ENCODE measurements at places on chromosomes 13 and 19. TPM values are rescaled to one million over a fixed set of nuclear protein-coding genes. Genes with fewer than 3 reads are reported as not detected.

The ZNF99 gene
- 0.27 TPM for total RNA-seq

The ZNF837 gene
- 15.7 TPM for total RNA-seq

DNA sequence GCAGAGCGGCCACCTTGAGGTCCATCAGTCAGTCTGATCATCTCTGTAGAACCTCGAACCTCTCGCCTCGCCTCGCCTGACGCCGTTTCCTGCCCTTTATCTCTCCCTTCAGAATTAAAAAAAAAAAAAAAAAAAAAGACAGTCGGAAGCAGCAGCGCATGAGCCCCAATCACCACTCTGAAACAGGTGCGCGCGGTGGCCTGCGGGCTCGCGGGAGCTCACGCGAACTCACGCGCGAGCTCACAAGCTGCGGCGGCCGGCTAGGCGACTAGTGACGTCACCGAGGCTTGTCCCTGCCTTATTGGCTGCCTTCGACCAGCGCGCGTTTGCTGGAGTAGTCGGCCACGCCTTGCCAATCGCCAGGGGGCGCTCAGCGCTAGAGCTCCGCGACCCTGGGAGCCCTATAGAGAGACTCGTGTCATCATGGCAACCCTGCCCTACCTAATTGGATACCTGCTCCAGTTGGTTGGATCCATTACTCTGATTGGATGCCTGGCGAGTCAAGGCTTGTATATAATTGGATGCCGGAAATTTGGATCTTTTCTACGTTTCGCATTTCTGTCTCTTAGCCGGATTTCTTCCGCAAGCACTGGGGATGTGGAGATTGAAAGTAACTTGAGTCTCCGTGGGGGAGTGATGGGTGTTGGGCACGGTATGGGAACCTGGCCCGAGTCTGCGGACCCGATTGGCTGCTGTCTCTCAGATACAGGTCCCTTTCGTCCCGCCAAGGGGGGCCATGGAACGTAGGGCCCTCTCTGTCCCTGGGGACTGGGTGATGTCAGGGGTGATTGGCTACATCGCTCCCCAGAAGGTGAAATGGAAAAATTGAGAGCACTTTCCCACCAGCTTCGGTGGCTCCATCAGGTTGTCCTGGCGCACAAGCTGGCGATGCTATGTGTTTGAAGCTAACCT is 31.6 kb downstream of the SYT3 start:
- DNase-seq: peak; percentile 54

DNA sequence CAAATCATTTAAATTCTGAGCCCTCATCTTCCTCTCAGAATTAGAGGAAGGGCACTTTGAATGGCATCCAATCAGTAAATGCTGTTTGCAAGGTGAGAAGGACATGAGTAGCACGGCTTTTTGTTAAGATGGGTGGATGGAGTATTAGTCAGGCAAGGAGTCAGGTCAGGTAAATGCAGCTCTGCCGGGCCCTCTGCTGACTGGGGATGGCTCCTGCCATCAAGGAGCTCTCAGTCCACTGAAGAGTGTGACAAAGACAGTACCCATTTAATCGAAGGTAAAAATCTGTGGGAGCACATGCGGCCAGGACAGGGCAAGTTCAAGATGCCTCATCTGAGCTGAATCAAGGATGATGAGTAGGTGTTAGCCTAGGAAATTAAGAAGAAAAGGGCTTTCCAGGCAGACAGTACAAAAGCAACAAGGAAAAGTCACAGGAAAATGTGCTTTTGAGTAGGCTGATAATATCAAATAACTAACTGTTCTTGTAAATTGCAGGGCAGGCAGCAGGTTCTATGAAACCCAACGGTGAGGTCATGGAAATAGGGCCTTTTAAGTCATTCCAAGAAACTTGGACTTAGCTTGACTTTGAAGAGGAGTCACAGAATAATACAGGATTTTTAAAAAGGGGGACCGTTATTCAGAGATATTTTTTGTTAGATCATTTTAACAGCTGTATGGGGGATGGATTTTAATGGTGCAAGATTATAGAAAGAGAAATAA is 670.5 kb upstream of the ARGLU1 start:
- no peak for DNase-seq

GRCh38 chr13:88544836-88545235 is 873.7 kb downstream of the SLITRK5 start:
- no peak for DNase-seq

The ZNF776 gene
- total RNA-seq: 22.8 TPM

DNA sequence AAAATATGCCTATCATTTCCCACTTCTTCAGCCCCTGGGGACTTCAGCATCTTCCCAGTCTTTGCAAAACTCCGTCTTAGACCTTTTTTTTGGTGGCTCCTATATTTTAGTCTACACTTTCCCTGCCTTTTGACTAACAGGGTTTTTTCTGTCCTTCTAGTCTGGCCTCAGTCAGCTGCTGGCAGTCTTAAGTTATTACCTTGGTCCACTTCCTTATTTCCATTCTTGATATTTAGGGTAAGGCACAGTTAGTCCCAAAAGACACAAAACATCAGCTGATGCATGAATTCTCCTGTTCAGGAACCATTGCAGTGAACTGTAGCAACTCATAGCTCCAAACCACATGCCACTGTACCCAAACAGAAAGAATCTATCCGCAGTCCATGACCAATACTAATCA is 234.6 kb upstream of the RFC3 start:
- no peak for DNase-seq

- no peak for DNase-seq
Measured at GRCh38 chr13:29509999-29510589, 85.4 kb downstream of the SLC7A1 start.

The KANK3 gene
- total RNA-seq: 49.7 TPM

- DNase-seq: no peak
Measured at GRCh38 chr13:87656306-87656705, 14.9 kb upstream of the SLITRK5 start.

- no peak for DNase-seq
Measured at GRCh38 chr13:112796190-112796915, 106.5 kb downstream of the ATP11A start.

DNA sequence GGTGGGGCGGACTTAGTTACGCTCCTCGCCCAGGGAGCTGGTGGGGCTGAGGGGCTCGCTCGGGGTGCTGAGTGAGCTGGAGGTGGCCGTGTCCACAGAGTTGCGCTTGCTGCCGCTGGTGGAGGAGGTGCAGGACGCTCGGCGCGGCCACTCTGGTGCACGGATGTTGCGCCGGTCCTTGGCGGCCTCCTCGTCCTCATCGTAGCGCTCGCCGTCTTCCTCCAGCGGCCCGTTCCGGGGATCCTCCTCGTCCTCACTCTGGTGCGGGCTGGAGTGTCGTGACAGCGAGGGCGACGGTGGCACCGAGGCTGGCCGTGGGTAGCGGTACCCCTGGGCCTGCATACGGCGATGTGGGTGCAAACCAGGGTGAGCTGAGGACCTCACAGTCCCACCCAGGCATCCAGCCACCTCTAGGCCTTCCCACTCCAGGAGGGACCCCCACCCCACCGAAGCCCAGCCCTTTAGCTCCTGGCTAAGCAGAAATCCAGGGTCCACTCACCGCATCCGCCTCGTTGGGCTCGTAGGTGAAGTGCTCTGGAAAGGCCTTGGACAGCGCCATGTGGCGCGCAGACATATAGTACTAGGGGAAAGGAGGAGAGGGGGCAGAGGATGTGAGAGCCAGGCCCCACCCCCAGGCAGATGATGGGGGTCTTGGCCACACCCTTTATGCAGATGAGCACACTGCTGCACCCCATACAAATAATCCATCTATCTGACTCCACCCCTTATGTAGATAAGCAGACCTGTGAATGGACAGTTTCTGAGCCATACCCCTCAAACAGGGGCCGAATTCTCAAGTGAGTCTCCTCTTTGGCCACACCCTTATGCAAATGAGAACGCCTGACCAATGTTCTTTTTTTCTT is 4.4 kb downstream of the FTL start:
- no peak for DNase-seq

DNA sequence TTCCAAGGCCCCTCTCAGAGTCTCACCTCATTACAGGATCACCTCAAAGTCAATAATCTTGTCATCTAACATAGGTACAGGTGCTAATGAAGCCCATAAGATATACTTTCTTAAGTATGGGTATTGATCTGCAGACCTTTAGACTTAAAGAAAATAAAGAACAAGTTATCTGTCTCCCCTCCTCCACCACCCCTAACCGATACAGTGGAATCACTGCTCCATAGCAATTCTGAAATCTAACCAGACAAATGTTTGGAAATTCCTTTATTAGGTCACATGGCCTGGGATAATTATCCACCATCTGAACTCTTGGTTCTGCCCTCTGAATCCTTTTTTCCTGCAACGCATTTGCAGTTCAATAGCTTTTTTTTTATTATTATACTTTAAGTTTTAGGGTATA is 4.5 kb upstream of the ZNF470 start:
- no peak for DNase-seq

The MCEMP1 gene
- 0.54 TPM for total RNA-seq

GRCh38 chr19:14139944-14140343 is 3.6 kb upstream of the ASF1B start:
- no peak for DNase-seq

DNA sequence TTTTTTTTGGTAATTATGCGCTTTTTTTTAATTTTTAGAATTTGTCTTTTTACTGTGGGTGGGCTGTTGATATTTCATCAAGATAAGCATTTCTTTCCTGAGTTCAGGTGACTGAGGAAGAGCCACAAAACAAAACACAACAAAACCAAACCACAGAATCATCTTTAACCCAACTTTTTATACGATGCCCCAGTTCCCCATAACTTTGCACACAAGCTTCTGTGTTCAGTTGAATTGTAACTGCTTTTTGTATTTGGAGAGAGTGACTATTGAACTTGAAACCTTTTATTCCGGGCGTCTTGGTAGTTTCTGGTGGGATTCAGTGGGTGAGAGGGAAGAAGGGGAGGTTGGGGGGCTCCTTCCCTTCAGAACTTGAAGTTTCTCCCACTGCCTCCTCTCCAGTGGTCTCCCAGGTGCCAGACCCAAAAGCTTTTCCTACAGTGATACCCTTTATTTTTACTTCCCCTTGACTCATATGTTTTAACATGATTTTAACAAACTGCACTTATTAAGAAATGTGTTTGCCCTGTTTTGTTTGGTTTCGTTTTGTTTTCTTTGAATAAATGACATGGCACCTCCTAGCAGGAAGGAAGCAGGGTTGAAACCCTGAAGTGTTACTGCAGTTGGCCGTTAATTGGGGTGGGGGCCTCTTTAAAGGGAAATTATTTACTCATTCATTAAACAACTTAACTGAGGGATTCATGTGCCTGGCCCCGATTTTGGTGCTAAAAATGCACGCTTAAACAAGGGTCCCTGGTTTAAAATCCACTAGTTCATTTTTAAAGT is 2.7 kb upstream of the CCDC97 start:
- DNase-seq: no peak

The ATP1A3 gene
- not detected for total RNA-seq

The ZNF441 gene
- total RNA-seq: 56.4 TPM

The DZIP1 gene
- total RNA-seq: 5.7 TPM

DNA sequence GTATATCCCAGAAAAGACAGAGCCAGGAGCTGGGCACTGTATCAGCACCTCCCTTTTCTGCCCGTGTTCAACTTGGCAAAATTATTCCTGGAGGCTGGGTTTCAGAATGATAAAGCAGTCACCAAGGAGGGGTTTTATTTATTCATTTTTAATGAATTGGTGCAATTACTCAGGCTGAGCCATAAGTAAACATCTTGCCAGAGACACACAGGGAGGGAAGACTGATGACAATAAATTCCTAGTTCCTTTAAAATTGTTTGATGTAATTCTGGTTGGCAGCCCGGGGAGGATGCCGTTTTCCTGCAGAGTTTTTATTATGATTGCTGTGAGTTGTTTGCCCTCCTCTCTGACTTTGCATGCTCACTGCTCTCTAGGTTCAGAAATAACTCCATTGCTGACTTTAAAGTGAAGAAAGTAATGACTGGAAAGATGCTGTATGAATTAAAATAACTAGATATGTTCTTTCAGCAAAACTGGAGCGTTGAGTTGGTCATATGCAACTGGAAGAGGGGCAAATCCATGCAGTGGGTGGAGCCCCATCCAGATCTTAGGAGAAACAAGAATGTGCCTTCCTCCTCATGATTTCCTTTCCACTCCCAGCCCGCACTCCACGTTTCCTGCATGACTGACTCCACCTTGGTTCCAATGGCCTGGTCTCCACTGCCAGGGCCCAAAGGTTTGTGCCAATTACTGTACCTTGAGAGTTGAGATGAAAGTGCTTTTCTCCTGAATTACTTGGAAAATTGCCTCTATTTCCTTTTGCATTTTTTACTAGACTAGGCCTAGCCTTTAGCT is 182.1 kb downstream of the RFC3 start:
- peak; percentile 84 for DNase-seq

- no peak for DNase-seq
Measured at GRCh38 chr19:46192992-46193650, 36.4 kb upstream of the IGFL1 start.

DNA sequence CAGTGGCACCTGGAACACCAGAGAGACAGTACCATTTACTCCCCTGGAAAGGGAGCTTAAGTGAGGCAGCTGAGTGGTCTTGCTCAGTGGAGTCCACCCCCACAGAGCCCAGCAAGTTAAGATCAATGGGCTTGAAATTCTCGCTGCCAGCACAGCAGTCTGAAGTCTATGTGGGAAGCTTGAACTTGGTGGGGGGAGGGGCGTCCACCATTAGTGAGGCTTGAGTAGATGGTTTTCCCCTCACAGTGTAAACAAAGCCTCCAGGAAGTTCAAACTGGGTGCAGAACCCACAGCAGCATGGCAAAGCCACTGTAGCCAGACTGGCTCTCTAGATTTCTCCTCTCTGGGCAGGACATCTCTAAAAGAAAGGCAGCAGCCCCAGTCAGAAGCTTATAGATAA is 30.3 kb upstream of the CEACAM4 start:
- no peak for DNase-seq

DNA sequence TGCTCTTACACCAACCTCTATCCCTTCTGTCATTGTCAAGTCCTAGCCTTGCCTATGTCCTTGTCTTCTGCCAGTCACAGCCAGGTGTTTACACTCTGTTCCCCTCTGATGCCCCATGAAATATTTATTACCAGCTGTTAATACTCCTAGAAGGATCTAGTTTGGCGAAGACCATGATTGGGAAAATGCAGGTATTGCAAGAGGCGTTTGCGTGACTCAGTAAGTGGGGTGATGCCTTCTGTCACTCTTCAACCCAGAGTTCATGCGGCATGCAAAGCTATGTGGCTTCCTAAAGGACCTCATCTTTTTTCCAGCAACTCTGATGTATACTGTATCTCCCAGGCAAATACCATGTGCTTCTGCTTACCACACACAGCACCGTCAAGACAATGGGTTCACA is 81.8 kb upstream of the GJB6 start:
- DNase-seq: no peak

The FSTL3 gene
- total RNA-seq: 70.3 TPM
